Upper lobe of right lung (tissue), 1 donor: ENCODE measurements at places on chromosomes 4 and X. TPM values are rescaled to one million over a fixed set of nuclear protein-coding genes. Genes with fewer than 3 reads are reported as not detected.

GRPR gene
- not detected for total RNA-seq

DNA sequence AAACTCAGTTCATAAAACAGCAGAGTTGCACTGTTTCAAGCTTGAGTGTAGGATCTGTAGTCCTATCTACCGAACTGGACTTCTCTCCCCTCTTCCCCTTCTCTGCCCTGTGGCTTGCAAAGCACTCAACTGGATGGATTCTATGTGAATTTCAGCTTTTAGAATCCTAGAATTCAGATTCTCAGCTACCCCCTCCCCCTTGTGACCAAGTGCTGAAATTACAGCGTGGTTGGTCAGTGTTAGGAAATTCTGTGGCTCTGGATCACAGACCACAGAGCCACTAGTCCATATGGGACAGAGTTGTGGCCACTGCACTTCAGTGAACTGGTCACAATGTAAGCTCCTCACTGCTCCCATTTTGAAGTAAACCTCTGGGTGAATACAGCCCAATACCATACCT is 64.6 kb upstream of the TRPC5 start:
- DNase-seq = no peak

TMEM165 gene
- 141 TPM for total RNA-seq

GRCh38 chr4:81152839-81153713 is 61.9 kb downstream of the PRKG2 start:
- DNase-seq = no peak

DNA sequence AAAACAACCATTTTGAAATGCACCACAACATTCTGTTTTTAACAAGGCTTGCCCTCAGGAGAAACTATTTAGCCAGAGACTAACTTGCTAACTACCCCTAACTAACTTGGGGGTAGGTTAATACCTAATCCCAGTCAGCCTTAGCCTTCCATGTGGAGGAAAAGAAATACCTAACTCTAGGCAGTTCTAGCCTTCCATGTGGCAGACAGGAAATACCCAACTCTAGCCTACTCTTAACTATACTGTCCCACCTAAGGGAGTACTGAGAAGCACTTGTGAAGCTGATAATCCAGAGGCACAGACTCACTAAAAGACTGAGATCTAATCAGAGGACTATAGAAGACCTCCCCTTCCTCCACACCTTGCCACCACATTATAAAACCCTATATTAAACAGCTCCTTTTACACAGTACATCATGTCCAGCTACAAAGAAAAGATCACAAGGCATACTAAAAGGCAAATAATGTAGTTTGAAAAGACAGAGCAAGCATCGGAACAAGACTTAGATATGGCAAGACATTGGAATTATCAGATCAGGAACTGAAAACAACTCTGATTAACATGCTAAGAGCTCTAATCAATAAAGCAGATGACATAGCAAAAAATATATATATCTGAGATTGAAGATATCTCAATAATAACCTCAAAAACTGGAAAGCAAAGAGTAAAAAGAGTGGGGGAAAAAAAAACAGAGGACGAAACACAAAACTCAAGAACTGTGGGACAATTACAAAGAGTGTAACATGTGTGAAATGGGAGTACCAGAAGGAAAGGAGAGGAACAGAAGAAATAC is 52.2 kb downstream of the FRYL start:
- DNase-seq = no peak

TMEM271 gene
- total RNA-seq = not detected

GRCh38 chr4:69096111-69096656 is at the start of gene UGT2B7:
UGT2B7 (plus strand) TSS chr4:69096474; CDS start chr4:69096521, 47 bp downstream.
- no peak for DNase-seq

AWAT1 gene
- not detected for total RNA-seq

SCOC gene
- 45.4 TPM for total RNA-seq

- DNase-seq = peak; percentile 79
Observed at GRCh38 chr4:182897601-182898478, 19.3 kb downstream of the DCTD start.

DNA sequence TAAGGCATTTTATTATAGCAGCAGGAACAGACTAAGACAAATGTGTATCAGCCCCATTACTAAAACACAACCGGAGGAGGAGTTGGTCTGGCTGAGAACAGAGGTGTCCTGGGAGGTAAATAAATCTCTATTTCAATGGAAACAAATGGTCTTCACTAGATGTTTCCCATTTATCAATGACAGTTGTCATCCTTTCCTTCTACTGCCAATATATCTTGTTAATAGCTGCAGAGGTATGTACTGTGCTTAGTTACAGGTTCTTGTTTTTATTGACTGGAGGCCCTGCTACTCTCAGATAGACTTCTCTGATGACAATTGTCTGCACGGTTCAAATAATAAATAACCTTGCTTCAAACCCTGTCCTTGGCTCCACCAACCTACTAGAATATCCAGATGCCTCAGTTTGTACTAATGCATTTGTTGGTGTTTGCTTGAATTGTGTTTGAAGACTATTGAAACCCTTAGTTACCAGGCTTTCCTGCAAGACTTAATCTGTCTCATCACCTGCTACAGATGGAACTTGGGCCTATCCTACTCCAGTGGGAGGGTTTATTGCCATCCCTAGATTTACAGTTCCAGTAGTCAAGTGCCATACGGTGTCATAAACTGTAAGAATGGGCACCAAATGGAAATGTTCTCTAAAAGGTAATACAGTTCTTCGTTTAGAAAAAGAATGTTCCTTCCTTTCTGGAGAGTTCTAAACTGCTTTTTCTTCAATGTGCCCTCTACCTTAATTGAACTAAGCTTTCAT is 29.8 kb upstream of the HPGDS start:
- no peak for DNase-seq

GRCh38 chr4:127783026-127783769 is 1.1 kb downstream of the HSPA4L start:
- DNase-seq = peak; percentile 71

SSX2B gene
- not detected for total RNA-seq

MGST2 gene
- 64.6 TPM for total RNA-seq

GRCh38 chr4:169530048-169530447 is 82.3 kb downstream of the NEK1 start:
- DNase-seq = no peak

DNA sequence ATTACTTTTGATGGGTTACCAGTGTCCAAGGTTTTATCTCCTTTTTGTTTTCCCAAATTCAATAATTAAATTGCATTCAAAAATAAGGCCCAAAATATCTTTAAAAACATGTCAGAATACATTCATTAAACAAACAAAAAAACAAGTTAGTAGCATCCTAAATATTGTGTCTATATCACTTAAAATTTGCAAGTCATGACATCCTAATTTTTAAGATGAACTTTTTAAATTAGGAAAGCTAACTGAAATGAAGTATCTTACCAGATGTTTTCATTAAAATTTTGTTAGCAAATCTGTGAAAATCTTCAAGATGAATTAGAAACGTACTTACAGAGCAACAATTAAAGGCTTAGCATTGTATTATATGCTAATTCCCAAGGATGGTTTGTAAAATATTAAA is 962 bp upstream of the CFAP299 start:
- no peak for DNase-seq

KCND1 gene
- total RNA-seq = 1.2 TPM

DNA sequence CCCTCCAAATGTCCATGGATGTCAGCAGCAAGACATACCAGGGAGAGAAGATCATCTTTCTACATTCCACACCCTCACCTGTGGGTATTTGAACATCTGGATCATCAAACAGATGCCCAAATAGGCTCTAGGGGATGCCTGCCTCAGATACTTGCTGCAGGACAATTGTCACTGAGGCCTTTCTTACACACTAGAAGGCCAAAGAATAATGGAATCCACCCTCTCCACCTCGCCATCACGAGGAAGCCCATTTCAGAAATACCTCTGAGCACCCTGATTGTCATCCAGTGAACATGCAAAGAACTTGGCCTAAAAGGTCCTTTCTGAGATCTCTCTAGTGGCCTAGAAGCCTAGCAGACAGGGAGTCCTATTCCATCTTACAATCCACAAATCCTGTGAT is 6.9 kb upstream of the KIAA1210 start:
- no peak for DNase-seq

MAGEA12 gene
- total RNA-seq = not detected

GRCh38 chr4:53195815-53196661 is 169.8 kb downstream of the SCFD2 start:
- DNase-seq = no peak

DNA sequence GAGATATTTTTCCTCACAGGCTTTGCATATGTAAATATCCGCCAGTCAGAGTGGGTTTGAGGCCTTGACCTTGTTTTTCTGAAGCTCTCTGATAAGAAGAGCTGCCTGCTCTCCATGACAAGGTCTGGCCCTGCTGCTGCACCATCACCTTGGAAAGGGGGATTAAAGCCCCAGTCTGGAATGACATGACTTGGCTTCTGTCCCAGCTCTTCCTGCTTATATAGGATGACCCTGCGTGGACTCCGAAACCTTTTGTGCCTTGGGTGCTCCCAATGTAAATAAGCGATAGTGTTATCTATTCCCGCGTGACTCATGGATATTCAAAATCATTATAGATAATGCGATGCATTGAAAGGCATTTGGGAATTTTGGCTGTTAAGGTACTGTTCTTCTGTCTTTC is 139.3 kb downstream of the BMPR1B start:
- no peak for DNase-seq

- DNase-seq = no peak
Observed at GRCh38 chrX:41671082-41671481, 17.7 kb upstream of the GPR34 start.

GABRB1 gene
- total RNA-seq = not detected

DNA sequence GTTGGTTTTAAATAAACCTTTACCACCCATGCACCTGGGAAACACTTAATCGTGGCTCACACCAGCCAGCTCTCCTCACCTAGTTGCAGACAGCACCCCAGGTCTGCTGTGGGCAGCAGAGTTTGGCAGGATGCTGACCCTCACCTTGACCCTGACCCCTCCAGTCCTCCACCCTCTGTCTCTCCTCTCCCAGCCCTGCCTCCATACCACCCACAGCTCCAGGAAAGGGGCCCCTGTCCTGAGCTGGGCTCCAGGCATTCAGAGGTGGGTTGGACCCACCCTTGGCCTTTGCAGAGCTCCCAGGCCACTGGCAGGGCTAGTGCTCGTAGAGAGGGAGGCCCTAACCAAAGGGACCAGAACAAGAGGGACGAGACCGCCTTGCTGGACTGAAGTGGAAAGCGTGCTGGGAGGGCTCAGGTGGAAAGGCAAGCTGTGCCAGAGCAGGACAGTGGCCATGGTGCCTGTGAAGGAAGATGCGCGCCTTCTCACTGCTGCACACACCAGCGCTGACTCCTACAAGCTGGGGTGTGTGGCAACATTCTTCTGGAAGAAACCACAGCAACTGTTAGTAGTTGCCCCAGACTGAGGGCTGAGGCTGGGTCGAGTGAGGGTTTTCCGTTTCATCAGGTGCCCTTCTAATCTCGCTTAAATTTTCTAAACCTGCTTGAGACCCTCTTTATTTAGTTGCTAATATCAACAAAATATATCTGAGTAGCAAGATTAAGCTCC is 10.7 kb upstream of the S100P start:
- no peak for DNase-seq

SPIN4 gene
- 20.0 TPM for total RNA-seq

DNA sequence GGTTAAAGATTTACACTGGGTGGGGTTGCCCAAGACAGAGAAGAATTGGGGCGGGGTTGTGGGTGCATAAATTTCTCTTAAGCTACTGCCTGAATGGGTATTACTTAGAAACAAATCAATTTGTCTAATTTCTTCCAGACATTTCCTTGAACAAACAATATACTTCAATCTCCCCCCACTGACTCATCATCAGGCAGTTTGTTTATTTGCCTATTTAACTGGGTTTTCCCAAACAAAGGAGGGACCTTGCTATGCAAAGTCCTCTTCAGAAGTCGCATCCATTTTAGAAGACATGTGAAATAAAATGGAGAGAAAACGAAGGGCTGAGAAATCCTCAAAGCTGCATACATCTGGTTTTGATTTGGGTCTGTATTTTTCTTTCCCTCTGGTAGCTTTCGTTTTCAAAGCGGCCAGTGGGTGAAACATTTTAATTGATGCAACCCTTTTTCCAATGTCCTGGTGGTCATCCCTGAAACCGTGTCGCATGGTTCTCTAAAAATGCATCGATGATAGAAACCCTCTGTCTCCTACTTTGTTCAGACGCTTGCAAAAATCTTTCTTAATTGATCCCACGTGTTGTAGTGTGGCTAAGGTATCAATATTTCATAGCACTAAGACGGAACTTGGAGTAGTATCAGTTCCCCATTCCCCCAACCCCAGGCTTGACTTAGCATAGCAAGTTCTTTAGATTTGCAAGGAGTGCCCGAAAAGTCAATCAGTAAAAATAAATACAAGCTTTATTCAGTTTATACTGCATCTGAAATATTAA is 115.1 kb upstream of the MXRA5 start:
- DNase-seq = no peak

DNA sequence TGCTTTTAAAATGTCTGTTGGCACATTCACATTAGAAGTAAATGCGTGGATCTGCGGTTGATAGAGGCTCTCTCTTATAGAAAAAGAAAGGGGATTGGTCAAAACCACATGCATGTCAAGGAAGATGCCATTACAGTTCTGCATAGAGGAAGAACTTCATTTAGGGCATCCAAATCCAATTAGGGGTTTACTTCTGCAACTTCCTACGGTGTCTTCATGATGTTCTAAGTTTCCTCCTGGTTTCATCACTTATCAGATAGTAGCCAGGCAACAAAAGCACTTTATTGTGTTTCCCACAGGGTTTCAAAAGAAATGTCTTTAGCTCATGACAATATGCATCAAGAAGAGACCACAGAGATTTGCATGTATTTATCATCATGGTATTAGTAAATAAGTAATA is 136.0 kb upstream of the HPGD start:
- DNase-seq = no peak
